ENCODE measurements at places on chromosomes 5 and 9. TPM values are rescaled to one million over a fixed set of nuclear protein-coding genes. Genes with fewer than 3 reads are reported as not detected.

Gene MYMK
- not detected for total RNA-seq

Gene FAXDC2
- 3.0 TPM for total RNA-seq

Gene GADD45G
- 6.8 TPM for total RNA-seq

Gene ZFP37
- total RNA-seq = 4.8 TPM

Gene RNF38
- total RNA-seq = 58.8 TPM

Gene COL27A1
- total RNA-seq = 17.5 TPM

Gene FOXD4L3
- not detected for total RNA-seq

Gene PCAT7
- total RNA-seq = 4.0 TPM

Gene LCN1
- not detected for total RNA-seq

Gene RLN2
- total RNA-seq = 3.6 TPM

Gene AMBP
- 0.81 TPM for total RNA-seq

Gene F12
- total RNA-seq = 3.5 TPM
